ENCODE measurements at places on chromosomes 6 and 20. TPM values are rescaled to one million over a fixed set of nuclear protein-coding genes. Genes with fewer than 3 reads are reported as not detected.

Gene GGTLC1
- total RNA-seq, result not detected

DNA sequence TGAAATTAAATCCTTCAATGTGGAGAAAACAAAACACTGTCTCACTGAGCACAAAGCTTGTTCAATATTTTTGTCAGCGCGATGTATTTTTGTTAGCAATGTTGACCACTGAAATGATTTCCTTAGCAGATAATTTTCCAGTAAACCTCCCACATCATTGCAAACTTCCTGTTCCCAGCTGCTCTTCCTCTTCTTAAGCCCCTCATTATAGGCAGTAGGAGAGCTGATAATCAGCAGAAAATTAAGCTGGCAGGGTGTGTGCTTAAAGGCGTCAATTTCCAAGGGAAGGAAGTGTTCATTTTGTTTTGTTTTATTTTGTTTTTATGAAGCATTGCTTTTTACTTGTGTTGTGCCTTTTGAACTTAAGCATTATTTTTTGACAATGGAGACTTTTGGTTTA lies 29.1 kb upstream of the TMEM14A start:
- peak; percentile 21 for DNase-seq

Gene CD24
- 21.6 TPM for total RNA-seq

- DNase-seq, result no peak
Observed at GRCh38 chr6:83117802-83118201, 50.3 kb downstream of the DOP1A start.

GRCh38 chr6:39055661-39056060 lies 7.1 kb downstream of the GLP1R start:
- no peak for DNase-seq

- DNase-seq, result peak; percentile 53
Observed at GRCh38 chr20:47273591-47274235, 82.8 kb downstream of the ZMYND8 start.

GRCh38 chr6:109474995-109475394 lies 8.0 kb downstream of the ZBTB24 start:
- DNase-seq, result no peak

DNA sequence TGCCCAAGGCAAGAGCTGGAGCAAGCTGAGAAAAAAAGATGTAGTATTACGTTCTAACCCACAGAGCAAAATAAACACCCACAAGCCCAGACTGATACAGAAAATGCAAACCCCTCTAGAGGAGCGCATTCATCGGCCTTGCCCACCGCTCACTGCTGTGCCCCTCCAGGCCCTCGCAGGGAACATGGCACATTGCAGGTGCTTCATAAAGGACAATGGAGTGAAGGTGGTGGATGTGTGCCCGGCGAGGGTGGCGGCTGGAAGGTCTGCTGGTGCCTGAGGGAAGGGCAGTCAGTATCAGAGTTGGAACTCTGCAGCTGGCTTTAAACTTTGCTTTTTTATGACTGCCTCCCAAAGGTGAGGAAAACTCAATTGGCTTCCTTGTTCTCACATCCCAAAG lies 18.5 kb upstream of the IRF4 start:
- no peak for DNase-seq

Gene SULF2
- total RNA-seq, result 92.1 TPM

GRCh38 chr20:24989162-24989561 lies 3.4 kb downstream of the APMAP start:
- no peak for DNase-seq

DNA sequence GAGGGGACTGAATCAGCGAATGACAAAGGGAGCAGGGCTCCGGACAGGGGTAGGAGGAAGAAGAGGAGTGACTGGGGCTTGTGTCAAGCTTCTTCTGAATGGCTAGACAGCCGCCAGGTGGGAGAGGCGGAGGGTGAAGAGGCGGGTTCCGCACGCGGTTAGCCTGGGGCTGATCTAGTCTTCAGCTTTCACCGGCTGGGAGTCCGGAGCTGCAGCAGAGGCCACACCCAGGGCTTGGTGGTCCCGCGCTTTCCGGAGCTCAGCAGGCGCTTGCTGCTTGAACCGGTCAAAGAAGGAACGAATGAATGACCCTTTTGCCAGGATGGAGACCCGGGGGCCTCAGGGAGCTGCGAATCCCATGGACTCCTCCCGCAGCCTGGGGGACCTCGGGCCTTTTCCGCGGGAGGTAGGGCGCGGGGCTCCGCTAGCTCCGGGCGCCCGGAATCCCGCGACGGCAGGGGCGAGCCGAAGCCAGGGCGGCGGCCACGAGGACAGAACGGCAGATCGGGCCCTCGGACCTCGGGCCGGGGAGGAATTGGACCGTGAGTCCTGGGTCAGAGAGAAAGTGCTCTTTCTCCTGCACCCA lies at the start of gene C6orf141:
Gene C6orf141 (plus strand): TSS at position 177 of the 586 bp plus-strand sequence. CDS start 125 bp downstream, at position 302.
- DNase-seq, result peak; percentile 52

- no peak for DNase-seq
Observed at GRCh38 chr20:4076033-4076432, 60.7 kb upstream of the RNF24 start.

DNA sequence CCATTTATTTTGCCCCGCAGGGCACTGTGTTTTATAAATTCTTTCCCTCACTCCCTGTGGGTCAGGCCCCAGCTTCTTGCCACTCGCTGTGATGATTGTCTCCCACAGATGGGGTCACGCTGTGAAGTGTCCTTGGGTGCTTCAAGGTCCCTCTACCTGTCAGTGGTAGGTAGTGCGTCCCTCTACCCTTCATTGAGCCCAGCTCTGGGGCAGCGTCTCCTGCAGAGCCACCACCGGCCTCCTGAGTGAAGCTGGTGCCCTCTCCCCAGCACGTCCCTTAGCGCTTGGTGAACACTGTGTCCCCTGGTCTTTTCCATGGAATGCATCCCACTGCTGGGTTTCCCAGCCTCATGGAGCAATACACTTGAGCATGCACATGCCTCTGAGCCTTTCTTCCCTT lies 108.2 kb downstream of the NRN1 start:
- DNase-seq, result no peak

DNA sequence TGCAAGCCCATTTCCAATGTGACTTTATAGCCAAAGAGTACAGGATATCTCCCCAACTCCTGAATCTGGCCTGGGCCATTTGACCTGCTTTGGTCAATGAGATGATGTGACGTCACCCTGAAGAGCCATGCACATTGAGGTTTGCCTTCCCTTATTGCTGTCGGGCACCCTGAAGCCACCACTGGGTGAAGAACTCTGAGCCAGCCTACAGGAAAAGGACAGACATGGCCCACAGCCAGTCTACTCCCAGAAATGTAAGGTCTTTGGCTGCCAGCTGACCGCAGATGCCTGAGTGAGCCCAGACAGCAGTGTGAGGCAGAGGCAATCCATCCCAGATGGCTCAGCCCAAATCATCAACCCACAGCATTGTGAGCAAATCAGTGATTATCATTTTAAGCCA lies 3.7 kb upstream of the SYNDIG1 start:
- no peak for DNase-seq

Gene GLP1R
- total RNA-seq, result not detected
